ENCODE measurements at places on chromosomes 7 and 10.
A peak's percentile ranks its signal among the peaks of the same experiment; 100 is the strongest.

- no peak for DNase-seq
Observed at GRCh38 chr10:78600121-78600665, 468.6 kb upstream of the ZMIZ1 start.

DNA sequence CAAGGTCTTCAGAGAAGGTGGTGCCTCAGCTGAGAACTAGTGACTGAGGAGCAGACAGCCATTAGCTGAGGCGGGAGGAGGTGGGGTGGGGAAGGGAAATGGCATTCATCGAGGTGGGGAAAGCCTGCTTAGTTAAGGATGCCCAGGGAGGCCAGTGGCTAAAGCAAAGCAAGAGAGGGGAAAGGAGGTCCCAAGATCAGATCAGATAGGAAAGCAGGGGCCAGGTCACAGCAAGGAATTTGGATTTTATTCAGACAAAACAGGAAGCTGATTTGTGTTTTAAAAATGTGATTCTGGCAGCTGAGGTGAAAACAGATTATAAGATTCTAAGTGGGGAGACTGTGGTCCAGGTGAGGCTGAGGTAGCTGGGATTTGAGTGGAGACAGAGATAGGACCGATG is 45.8 kb downstream of the CNNM1 start:
- no peak for DNase-seq

DNA sequence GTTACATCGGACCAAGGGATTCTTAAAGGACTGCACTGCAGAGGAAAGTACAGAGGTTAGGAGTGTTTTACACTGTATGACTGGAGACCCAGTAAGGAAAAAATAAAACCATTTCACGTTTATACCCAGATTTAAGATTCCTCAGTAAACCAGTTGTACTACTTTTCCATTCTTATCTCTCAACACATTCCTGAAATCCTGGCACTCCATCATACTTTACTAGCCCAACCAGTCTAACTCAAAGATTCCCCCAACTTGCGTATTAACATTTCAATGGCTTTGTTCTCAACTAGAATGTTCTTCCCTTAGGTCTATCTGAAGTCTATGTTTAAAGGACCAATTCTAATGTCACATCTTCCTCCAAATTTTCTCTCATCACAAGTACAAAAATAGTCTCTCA is 8.0 kb downstream of the CCDC186 start:
- DNase-seq, result no peak

DNA sequence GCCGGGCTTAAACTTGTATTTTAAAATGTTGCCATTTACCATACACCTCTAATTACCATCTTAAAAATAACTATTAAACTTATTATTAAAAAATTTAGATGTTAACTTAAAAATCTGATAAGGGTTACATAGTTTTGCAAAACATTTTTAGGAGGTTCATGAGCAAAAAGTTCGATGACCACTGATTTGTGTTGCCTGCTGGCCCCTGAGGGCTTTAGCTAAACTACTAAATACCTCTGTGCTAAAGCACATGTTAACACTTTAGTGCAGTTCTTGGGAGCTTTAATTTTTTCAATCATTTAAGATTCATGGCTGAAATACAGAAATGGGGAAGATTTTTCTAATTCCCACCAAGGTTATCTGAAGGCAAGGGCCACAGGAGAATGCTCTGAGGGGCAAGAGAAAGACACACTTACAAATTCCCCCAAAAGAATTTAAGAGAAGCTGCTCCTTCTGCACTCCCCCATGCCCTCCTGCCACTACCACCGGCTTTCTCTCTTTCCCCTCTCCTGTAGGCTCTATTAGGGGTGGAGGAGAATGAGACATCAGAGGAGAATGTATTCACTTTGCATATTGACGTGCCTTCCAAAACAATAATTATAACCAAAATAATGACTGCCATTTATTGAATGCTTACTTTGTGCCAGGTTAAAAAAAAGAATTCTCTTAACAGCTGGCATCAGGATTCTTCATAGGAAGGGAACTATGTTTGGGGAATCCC is 106.2 kb downstream of the RTKN2 start:
- DNase-seq, result no peak

DNA sequence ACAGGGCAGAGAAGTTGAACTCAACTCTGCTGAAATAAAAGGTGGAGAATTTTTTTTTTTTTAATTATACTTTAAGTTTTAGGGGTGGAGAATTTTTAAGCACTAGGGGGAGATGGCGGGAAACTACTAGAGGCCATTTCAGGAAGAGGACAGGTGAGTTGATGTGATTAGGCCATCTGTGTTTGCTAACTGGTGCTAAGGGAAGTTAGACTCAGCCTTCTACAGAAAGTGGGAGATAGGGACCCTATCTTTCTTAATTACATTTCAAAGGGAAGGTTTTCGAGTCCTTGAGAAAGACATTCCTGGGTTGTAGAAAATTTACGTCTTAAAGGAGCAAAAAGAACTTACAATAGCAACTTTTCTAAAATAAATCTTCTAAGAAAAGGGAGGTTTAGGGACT is 124.8 kb downstream of the LHFPL3 start:
- DNase-seq, result peak; percentile 9

DNA sequence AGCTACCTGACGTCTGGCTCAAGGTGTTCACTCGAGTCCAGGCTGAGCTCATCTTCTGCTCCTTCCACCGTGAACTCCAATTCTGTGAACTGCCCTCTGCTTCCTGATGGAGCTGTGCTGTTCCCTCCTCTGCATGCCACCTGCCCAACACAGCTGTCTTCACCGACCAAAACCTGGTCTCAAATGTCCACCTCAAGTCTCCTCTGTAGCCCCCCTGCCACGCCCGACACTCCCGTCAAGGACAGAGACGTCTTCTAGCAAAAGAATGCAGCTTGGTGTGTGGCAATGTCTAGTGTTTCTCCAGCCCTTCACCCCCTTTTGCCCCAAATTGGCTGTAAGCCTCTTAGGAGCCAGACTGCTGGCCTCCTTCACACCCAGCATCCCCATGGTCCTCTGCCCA is 305.1 kb downstream of the DNAJB6 start:
- no peak for DNase-seq

GRCh38 chr10:129800796-129801340 is 163.2 kb downstream of the EBF3 start:
- no peak for DNase-seq

GRCh38 chr10:44745920-44746319 is 165.2 kb upstream of the TMEM72 start:
- no peak for DNase-seq

DNA sequence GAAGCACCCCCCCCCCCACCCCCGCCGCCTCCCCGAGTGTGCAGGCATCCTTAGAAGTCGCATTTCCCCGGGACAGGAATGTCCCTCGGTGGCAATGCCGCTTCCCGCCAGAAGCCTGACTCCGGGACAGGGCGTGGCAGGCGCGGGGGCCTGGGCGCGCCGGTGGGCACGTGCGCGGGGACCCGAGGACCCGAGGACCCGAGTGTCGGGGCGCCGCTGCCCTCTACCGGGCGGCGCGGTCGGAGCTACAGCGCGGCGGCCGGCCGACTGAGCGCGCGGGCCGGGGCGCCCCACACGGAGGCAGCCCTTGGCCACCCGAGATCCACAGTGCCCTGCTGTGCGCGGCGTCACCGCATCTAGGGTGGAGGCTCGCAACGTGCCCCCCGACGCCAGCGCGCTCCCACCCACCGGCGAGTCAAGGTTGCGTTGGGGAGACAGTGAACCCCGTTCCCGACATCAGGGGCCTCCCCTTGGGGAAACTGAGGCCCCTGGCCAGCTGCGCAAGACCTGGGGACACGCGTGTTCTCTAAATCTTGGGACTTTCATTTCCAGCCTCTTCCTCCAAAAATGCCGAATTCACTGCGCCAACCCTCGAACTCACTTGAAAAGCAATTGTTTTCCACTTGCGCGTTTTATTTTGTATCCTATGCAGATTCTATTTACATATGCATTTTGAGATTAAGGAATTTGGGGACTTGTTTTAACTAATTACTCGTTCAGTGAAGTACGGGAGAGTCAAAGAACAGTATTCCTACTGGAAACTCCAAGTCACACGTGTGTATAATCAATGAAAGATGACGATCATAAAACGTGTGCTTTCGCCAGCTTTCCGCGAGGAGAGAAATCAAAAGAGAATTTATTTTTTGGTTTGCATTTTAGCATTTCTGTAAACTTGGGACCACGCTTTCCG is 3.1 kb upstream of the CUX1 start:
- peak; percentile 78 for DNase-seq

- no peak for DNase-seq
Observed at GRCh38 chr7:101308245-101309085, 13.1 kb downstream of the IFT22 start.

DNA sequence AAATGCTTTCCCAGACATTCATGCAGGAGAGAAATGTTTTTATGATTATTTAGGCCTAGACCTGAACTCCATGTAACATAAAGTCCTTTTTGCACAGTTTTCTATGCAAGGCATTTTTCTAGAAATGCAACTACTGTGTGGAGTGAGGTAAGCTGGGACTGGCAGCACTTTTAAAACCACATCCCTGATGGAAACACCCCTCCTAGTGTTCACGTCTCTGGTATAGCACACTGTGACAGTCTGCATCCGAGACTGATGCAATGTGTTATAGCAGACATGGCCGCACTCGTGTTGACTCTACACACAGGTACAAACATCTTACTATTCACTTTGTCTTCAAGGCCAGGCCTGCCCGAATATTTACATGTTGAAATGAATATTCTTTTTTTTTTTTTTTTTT is 19.3 kb upstream of the ERCC6 start:
- no peak for DNase-seq

DNA sequence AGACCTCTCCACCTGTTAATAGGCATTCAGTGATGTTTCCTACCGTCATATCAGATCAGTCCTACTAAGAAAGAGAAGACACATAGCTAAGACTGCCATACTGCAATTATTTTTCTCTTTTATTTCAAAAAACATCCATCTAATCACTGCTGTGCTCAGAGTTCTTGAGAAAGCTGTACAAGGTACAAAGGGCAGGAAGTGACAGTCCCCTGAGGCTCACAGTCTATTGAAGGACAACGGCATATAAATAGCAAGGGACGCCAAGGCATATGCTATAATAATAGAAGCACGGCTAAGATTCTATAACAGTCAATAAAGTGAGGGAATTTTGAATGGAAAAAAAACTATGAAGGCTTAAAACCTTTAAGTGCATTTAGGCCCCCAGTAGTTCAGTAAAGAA is 415.3 kb upstream of the NRP1 start:
- no peak for DNase-seq

- no peak for DNase-seq
Observed at GRCh38 chr7:74012842-74013249, 15.1 kb upstream of the ELN start.

DNA sequence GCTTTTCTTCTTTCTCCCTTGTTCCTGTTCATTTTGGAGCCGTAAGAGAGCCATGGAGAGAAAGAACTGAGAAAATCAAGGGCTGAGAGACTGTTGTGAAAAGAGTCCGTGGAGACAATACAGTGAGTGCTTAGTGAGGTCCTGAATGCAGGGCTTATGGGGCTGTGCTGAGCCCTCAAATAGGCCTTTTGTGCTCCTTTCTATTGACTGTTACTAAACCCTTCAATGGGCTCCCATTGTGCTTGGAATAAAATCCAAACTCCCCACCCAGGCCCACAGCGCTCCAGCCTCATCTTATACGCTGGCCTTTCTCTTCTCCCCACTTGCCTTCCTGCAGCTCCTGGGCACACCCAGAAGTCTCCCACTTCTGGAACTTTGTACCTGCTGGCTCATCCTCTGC is 243.1 kb upstream of the HABP2 start:
- no peak for DNase-seq

DNA sequence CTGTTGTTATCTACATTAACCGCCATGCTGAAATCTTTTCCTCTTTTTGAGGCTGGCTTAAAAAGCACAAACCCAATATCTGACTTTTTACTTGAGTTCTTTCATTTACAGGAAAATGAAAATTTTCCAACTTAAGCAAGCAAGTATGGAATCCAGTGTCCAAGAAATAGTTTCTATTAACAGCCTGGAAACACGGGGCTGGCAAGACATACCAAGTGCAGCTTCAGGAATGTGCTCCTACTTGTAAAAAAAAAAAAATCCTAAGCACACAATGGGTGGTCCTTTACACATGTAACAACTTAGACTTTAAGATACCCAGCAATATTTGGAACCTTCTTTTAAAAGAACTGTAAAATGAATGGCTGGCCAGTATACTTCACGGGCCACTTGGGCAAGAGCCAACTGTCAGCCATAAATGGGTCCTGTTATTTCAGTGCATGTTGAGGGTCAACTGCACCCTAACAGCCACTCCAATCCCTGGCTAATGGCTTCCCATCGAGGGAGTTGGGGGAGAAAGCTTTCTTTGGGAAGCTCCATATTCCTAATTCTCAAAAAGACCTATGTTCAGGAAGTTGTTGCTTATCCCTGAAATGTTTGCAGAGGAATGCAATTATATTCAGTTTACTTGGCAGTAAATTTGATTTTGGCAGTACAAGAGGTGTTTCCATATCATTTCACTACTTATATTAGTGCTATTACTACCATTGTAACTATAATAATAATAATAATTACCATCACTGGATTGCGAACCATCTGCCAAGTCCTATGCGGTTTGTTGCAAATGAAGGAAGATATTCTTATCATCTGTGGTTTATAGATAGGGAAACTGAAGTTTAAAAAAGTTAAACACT is 236.4 kb upstream of the TMEM72 start:
- DNase-seq, result no peak

- no peak for DNase-seq
Observed at GRCh38 chr10:89521368-89521767, 14.0 kb downstream of the SLC16A12 start.

- no peak for DNase-seq
Observed at GRCh38 chr7:97006055-97006815, 882 bp downstream of the DLX6 start.

- no peak for DNase-seq
Observed at GRCh38 chr7:143434660-143435059, 8.6 kb upstream of the TAS2R60 start.

DNA sequence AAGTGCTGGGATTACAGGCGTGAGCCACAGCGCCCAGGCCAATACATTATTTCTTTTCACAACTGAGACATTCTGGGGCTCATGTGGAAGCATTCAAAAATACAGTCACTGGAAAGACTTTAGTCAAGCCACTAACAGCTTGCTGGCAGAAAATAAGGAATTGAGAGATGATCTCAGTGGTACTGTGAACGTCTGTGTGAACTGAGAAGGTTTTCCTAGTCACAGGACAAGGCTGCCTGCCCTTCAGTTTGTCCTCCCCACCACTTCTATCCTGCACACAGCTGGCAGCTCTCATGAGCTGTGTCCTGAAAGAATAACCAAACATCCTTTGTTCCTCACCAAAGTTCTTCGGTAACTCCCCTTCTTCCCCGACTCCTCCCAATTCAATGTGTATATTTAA is 31.3 kb upstream of the ITGA8 start:
- DNase-seq, result no peak

DNA sequence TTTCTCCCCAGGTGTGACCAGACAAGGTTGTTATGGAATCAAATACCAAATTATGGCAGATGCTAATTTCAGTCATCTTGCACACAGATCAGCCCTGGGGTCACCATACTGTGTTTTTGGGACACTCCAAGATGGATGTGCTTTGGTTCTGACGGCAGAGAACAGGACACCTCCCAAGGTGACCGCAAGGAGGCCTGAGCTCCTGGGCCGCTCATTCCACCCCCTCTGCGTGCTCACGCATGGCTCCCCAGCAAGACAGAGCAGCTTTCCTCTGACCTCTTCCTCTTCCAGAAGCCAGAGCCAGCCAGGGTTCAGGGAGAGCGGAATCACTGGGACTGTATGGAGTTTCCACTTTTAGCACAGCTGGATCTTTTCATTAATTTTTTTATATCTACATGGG is 402.8 kb downstream of the DNAJB6 start:
- no peak for DNase-seq

All from H1 (cell line).